CD4-positive, alpha-beta T cell treated with Interleukin-6 for 4 hours (primary cell): ENCODE measurements at places on chromosomes 5 and 9.

DNA sequence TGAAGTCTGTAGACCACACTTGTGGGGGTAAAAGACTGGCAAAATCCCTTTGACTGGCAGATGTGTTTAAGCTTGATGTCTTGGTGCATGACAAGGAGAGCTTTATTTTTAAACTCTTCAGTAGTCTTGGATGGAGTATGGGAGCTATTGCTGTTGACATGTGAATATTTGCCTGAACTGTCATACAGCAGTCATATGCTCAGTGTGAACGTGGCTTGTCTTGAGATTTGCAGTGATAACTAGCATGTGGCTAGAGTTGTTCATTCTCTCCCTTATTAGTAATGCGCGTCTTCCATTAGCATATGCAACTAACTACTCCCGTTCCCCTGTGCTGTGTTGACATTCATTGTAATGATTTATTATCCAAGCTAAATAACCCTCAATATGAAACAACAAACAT is 523.6 kb upstream of the WWC1 start:
- no peak for DNase-seq

DNA sequence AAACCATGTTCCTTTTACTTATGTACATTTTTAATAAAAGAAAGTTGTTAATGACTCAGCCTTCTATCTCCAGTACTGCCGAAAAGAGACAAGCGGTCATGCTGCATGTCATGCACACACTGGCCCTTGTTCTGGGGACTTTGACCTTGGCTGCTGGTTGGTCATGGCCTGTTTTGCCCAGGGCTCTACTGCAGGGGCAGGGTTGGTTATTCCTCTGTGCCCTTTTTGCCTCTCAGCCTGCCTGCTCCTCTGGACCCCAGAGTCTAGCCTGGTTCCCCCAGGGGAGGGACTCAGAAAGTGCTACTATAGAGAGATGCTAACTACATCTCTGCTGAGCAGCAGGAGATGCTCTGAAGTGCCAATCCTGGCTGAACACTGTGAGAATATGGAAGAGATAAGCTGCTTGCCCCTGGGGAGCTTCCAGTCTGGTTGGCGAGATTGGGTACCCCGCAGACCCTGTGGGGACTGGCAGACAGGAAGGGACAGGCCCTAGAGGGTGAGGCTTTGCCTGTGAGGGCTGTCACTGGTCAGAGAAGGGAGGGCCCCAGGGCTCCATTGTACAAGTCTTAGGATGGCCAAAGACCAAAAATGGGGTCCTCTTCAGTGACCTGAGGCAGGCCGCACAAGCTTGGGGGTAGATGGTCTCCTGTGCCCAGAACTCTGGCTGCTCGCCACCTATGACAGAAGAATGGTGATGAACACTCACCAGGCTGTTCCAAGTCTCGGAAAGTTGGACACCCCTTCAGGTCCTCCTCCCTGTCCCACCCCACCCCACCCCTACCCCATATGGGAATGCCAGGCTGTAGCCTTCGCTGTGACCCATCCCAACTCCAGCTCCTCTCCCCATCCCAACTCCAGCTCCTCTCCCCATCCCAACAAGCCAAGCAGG is 14.3 kb downstream of the IRF1 start:
- no peak for DNase-seq

DNA sequence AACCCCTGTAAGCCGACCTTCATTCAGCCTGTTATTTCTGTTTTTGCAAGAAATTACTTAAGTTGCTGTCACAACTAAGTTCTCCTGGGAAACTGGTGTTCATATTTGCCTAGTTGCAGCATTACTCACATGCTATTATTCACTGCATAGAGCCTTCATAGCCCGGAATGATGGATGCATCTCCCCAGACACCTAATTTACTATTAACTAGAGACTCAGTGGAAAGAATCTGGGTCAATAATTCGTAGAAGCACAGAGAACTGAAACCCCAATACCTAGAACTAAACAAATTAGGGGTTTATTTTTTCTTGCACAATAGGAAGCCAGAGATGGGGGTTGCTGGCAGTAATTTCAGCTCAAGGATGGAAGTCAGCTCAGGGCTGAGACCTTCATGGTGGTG is 45.7 kb upstream of the FAM170A start:
- DNase-seq = no peak

GRCh38 chr9:99274495-99274894 is 52.4 kb downstream of the SEC61B start:
- no peak for DNase-seq

DNA sequence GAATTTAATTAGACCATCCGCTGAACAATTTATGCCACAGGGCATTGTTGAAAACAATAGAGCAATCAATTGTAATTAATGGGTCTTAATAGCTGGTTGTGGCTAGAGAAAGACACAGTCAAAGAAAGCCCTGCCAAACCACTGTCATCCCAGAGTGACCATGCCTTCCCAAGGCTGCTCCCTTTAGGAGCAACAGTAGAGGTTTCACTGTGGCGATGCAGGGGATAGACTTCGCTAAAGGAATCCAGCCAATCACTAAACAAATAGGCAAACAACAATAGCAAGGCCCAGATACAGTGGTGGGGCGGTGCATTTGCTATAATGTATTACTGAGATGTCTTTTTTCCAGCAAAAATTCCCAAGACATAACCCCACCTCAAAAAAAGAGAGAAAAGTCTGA is 87.8 kb upstream of the SLC27A6 start:
- DNase-seq = no peak

DNA sequence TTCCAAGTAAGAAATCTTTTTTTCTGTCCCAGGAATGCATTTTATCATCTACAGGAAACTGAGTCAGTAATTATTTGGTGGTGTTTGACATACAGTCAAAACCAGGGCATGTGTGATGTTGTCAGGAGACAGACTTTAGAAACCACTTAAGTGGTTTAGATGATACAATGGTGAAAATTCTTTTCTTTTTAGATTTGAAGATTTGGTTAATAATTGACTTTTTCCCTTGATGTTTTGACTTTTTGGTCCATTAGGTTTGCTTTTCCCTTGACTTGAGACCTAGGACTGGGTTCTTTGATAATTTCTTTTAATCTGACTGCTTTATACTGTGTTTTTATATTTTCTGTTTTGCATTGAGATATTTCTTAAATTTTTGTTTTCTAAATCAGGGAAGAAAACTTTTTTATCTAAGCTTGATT is 85.2 kb downstream of the RASGRF2 start:
- DNase-seq = no peak
